ENCODE measurements at places on chromosomes 11 and 22.

- DNase-seq: no peak
Measured at GRCh38 chr11:7689239-7689638, 15.9 kb upstream of the CYB5R2 start.

DNA sequence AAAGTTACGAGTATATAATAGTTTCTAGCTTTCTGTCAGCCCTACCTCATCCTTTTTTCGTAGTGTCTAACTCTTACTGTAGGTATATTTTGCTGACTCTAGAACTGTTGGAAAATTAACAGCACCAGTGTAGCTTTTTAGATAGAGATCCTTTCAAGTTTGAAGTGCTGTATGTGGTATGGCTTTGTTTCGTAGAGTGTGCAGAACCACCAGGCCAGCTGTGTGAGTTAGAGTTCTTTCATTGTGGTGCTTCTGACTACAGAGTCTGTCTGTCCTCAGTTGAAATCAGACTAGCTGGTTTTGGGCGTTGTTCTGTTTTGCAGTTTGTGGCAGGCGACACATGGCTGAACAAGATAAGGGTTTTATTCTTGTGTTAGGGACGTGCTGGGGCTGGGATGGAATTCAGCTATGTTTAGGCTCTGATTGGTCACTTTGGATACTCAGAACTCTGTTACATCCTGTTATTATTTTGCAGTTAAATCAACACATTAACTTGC is 3.2 kb downstream of the ARHGEF12 start:
- no peak for DNase-seq

- DNase-seq: no peak
Measured at GRCh38 chr11:9126636-9127035, 35.2 kb upstream of the SCUBE2 start.

DNA sequence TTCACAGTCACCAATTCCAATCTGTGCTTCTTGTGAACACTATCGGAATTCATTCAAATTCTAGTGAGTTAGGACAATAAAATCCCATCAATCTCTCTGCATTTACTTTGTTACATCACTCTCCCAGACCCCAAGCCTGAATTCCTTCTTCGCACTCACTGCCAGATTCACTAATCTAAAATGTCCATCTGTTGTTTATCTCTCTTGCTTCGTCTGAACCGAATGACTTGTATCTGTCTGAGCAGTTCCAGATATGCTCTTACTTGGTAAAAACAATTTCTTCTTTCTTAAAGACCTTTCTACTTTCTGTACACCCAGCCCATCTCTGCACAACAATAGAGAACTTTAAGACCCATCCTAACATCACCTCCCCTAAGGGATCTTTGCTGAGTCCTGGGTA is 7.0 kb downstream of the MMP10 start:
- no peak for DNase-seq

- no peak for DNase-seq
Measured at GRCh38 chr22:49885281-49885680, 31.6 kb downstream of the ZBED4 start.

DNA sequence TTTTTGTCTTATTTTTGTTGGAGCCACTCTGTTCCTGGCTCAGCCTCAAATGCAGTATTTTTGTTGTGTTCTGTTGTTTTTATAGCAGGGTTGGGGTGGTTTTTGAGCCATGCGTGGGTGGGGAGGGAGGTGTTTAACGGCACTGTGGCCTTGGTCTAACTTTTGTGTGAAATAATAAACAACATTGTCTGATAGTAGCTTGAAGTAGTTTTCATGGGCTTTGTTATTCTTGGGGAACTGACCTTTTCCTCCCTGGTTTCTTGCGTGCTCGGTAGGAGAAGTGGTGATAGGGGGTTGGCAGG is 6.0 kb upstream of the MCM5 start:
- no peak for DNase-seq

- DNase-seq: no peak
Measured at GRCh38 chr22:32240461-32240860, 14.7 kb downstream of the SLC5A4 start.

GRCh38 chr22:42978453-42979103 is 36.4 kb downstream of the PACSIN2 start:
- DNase-seq: no peak

DNA sequence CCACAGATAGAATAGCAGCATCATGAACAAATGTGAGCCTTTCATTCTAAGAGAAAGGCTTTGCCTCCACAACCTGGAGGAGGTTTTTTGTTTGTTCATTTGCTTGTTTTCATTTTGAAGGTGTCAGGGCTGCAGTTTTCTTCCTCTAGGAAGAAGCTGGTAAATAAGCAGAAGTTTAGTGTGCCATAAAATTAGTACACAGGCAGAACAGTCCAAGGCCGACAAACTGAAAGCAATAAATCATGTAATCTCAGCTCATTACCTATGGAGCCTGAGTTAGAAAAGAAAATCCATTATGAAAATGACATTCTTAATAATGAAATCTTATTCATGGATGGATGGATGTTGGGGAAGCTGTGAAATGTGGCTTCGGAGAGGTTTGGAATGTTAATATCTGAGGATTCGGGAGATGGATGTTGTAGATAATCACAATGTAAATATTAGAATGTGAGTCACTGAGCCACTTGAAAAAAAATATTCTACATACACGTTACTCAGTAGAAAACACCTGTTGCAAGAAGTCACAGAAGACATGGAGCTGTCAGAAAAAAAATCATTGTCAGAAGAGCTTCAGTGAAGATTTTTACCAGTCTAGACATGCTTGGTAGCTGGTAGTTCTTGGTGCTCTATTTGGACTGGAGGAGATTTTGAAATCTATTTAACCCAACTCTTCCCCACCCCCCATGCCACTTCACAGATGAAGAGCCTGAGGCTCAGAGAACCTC is 15.0 kb upstream of the ZDHHC13 start:
- DNase-seq: no peak

- DNase-seq: no peak
Measured at GRCh38 chr11:14980854-14981253, 8.7 kb upstream of the CALCA start.

GRCh38 chr22:17972385-17973191 is 51.8 kb downstream of the MICAL3 start:
- no peak for DNase-seq

GRCh38 chr11:65915821-65916251 is 3.0 kb downstream of the C11orf68 start:
- no peak for DNase-seq

DNA sequence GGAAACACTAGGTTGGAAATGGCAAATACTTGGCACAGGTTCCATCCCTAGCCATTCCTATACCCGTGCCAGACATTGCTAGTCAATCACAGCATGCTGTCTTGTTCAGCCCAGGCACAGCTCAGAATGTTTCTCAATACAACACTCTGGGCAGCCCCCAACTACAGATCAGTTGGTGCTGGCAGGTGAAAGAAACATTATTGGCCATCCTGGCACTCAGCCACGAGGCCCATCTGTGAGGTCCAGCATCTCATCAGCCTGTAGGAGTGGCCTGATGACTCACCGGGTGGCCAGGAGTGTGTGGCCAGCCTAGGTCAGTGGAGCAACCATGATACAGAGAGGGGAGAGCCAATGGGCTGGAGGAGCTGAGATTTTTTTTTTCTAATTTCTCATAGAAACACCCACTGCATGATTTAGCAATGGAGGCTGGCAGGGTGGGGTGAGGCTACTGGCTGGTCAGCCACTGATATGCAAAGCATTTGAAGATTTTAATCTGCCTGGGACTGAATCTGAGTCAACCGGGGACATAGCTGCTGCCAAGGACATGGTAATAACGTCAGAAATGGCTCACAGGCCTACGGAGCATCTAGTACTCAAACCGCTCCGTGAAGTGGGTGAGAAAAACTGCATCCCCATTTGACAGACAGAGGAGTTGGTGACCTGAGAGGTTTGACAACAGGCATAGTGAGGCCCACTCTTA is 5.4 kb downstream of the MYO18B start:
- no peak for DNase-seq

GRCh38 chr11:35413598-35413997 is 5.8 kb downstream of the SLC1A2 start:
- DNase-seq: no peak

- DNase-seq: no peak
Measured at GRCh38 chr11:84905411-84905810, 721.7 kb downstream of the DLG2 start.

DNA sequence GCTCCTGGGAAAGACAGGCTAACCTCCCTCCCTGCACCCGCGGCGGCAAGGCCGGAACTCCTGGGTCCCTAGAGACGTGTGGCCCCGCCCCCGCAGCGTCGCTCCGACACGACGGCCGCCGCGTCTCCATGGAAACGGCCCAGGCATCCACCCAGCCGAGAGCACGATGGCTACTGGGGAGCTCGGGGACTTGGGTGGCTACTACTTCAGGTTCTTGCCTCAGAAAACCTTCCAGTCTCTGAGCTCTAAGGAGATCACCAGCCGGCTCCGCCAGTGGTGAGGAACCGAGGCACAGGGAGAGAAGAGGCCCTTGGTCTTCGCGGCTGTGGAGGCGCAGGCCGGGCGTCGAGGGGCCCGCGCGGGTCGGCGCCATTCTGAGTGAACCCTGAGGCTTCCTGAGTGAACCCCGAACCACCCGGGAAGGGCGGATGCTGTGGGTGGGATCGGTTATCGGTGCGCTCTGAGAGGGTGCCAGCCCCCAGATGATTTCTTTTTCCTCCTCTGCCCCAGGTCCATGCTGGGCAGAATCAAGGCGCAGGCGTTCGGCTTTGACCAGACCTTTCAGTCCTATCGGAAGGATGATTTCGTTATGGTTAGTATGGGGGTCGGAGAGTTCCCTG is at the start of gene CFAP300:
Gene CFAP300, plus strand, starts transcription at position 133 of the 620 bp plus-strand sequence. Its CDS starts 34 bp downstream, at position 167.
- DNase-seq: peak; percentile 52

GRCh38 chr11:13963169-13963948 is 836 bp downstream of the SPON1 start:
- no peak for DNase-seq

DNA sequence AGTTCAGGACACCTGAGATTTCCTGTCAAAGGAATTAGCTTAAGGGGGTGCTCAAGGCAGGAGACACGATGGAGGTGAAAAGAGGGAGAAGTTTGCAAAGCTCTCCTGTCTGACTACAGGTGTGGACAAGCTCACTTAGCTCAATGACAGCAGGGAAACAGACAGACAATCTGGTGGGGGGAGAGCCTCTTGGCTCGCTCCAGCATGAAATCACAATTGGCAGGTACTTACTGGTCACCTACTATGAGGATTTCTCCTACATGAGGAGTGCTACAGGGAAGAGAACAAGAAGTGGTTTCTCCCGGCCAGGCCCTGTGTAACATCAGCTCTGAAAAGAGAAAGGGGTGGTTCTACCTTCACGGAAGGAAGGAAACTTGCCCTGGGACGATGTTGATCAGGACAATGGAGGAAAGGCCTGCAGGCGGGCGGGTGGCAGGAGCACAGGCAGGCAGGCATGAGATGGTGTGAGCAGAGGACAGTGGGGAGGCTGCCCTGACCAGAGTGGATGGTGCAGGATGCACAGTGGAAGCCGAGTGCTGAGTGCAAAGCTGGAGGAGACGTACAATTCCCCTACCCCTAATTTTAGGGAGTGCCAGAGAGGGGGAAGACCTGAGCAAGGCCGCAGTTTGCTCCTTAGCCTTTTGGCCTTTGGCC is 57.9 kb upstream of the CRTAM start:
- no peak for DNase-seq

DNA sequence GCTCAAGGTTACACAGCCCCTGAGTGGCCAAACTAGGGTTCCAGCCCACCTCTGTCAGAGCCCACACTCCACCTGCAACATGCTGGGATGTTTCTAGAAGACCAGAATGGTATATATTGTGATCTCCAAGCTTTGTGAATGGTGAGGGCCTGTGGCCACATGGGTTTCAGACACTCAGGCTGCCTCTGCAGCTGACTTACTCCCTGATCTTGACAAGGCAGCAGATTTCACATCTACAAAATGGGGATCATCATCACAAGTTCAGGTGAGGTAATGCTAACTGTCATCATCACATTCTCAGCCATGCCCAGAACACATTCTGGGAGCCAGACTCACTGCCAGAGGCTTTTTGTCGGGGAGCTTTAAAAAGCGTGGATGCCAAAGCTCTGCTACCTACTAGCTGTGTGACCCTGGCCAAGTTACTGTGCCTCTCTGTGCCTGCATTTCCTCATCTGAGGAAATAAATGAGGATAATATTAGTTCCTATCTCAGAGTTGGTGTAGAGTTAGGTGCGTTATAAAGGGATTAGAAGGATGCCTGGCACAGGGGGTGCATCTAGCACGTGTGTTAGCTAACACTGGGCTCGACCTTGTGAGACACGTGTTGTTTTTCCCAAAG is 24.9 kb upstream of the WNT11 start:
- no peak for DNase-seq

- no peak for DNase-seq
Measured at GRCh38 chr22:26700886-26701285, 43.5 kb downstream of the MIAT start.

DNA sequence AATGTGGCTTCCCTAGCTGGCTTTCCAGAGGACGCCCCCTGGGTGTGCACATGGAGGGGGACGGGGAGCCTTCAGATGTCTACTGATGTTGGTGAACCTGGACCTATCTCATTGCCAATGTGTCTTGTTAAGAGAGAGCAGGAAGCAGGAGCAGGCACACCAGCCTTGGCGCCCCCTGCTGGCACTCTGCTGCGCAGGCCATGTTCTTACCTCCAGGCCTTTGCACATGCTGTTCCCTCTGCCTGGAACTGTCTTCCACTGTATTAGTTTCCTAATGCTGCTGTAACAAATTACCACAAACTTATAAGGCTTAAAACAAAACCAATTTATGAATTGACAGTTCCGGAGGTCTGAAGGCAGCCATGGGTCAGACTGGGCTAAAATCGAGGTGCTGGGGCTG is 23.6 kb upstream of the MN1 start:
- no peak for DNase-seq

DNA sequence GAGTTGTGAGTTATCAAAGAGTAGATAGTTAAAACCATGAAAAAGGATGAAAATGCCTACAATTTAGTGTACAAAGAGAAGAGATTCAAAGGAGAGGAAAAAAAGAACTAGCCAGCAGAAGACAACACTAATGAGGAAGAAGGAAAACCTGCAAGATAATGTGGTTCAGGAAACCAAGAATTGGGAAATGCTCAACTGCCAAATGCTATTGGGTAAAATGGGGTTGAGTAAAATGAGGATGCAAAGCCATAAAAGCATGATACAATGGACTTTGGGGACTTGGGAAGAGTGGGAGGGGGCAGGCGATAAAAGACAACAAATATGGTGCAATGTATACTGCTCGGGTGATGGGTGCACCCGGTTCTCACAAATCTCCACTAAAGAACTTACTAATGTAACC is 7.6 kb upstream of the OR52K2 start:
- DNase-seq: no peak

DNA sequence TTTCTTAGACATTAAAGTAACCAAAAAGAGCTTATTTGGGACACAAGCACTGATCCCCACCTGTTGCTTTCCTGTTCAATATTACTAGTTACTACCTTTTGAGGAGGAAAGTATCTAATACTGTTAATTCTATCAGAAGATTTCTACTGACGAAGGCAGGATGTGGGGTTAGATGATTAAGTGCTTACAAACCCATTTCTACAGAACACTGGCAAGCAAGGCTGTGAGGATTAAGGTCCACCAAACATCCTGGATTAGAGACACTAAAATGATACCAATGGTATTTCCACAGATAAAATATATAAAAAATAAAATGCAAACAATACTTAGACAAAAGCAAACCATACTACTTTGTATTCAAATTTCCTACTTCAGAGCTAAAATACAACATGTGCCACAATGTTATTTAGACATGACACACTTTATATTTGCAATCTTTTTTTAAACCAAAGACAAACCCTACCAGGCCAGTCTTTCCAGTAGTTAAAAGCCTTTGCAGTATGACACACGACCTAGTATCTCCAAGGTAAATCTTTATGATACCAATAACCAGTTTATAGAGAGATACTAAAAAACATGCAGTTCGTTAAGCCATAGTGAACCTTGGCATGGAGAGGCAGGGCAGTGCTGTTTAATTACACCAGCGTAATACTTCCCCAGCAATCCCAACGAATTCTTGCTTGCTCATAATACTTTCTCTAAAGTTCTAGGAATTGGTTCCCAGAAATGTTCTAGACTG is 71.2 kb upstream of the TP53AIP1 start:
- no peak for DNase-seq
